Vagina (tissue), 2 donors: ENCODE measurements at places on chromosomes 16 and 17.

- no peak for DNase-seq
These were observed 7.5 kb upstream of the CDH5 start for GRCh38 chr16:66359012-66359411.

- no peak for DNase-seq
These were observed 48.6 kb downstream of the GAS7 start for GRCh38 chr17:10149573-10150399.

- DNase-seq = no peak
These were observed 17.1 kb upstream of the NAGLU start for GRCh38 chr17:42518755-42519545.

- no peak for DNase-seq
These were observed 18.7 kb downstream of the DUS2 start for GRCh38 chr16:68041783-68042182.

DNA sequence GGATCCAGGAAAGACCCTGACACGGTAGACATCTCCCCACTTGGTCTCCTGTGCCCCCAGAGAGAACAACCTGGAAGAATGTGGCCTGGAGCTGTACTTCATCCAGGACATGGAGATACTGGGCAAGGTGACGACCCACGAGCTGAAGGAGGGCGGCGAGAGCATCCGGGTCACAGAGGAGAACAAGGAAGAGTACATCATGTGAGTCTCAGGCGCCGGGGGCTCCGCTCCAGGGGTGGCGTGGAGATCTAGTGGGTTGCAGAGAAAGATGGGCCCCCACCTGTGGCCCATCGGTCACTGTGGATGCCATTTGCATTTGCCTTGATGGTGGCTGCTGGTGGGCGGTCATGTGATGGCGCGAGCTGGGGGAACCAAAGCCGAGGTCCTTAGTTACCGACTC lies 14.9 kb upstream of the CLEC18A start:
- no peak for DNase-seq

DNA sequence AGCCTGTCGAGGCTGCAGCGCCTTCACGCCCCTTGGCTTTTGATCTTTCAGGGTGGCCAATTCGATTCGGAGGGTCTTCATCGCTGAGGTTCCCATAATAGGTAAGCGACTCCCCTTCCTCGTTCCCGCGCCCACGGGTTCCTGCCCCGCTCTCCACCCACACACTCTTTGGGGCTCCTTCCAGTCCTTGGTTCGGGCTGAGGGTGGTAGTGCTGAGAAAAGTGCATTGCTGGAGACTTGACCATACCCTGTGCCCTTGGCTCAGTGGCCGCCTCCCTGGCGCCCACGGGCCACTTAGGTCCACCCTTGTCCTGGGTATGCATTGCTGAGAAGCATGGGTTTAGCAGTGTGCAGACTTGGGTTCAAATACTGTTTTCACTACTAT lies 491 bp downstream of the POLR2C start:
- DNase-seq = no peak

DNA sequence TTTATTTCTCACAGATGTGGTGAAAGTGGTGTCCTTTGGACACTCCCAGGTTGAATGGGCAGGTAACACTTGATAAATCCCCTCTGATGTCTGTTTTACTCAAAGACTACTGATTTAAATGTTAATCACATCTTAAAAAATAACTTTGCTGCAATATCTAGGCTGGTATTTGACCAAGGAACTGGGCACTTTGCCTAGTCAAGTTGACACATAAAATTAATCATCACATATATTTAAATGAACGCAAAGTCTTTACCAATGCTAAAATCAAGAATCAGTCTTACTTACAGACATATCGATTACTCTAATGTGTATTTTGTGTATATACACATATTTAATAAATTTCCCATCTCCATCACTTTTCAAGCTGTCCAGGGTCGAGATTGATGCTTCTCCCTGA lies 7.0 kb downstream of the MT2A start:
- DNase-seq = no peak

- no peak for DNase-seq
These were observed 709 bp downstream of the STAT5A start for GRCh38 chr17:42288803-42289610.

DNA sequence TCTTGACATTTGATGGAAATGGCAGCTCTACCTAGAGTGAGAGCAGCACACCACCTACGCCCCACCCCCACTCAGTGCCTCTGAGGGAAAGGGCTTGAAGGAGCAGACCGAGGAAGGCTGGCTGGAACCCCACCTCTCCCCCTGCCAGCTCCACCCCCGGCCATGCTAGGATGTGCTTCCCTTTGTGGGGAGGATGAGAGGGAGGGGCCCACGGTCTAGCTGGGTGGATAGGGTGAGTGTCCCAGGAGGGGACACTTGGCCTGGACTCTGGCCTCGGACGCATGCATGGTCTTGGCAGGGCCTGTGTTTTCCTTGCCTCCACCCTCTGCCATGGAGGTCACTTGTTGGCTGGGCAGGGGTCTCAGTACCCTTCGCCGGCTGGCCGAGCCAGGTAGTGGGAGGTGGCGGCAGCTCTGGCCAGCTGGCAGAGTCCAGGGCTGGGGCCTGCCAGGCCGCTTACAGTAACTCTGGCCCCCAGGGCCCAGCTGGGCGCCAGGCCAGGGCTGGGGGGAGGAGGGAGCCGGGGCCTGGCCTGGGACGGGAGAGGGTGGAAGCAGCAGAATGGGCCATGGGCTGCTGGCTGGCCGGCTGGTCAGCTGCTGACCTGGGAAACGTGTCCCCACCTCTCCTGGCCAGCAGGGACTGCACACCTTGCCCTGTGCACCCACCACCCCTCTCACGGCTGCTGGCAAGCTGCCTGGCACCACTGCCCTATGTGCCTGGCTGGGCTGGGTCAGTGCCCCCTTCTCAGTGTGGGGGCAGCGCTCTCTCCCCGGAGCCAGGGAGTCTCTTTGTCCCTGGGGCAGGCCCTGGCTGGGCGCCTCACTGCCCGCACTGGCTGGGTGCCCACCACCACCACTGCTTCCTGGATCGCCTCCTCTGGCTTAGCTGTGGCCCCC lies 23.0 kb downstream of the RARA start:
- DNase-seq = no peak

GRCh38 chr16:86392436-86393152 lies 117.7 kb upstream of the FOXF1 start:
- no peak for DNase-seq

GRCh38 chr16:7912132-7912531 lies 579.5 kb downstream of the RBFOX1 start:
- DNase-seq = no peak

DNA sequence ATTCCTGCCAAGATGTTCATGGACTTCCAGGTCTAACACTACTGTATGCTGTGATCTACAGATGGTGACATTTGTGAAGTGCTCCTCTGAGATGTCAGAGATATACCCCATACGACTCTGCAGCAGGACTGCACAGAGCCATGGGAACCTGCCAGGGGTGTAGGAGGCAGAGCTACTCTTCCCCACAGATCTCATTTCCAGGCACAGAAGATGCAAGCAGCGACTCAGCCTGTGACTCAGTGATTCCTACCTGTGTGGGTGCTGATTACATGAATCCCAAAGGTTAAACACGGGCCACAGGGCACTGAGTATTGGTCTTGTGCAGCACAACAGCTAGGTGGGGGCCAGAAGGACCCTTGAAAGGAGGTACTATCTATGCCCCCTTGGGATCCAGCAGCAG lies 137.0 kb upstream of the SOX9 start:
- DNase-seq = no peak

DNA sequence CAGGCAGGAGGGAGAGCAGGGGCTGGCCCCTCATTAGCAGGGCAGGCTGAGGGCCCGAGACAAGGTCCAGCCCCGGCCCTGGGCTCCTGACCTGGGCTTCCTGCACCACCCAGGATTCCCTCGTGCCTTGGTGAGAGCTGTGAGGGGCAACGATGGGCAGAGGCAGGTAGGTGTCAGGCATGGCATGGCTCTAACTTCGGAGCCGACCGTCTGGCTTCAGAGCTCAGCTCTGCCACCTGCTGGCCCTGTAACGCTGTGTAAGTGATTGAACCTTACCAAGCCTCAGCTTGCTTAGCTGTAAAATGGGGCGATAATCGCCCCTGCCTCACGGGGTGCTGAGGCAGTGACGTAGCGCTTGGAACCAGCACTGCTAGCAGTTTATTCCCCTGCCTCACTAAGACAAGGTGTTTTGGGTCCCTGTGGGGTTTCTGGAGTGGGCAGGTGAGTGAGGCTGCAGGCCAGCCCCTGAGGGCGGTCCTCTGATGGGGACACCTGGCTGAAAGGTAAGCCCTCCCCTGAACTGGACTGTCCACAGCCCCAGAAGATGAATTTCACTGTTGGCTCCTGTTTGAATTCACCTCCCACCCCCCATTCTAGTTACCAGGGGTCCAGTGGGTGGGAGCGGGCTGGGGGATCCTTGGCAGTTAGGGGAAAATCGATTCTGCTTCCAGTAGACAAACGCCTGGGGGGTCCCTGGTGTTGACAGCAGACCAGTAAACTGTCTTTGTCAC lies 184.8 kb upstream of the GSE1 start:
- no peak for DNase-seq

DNA sequence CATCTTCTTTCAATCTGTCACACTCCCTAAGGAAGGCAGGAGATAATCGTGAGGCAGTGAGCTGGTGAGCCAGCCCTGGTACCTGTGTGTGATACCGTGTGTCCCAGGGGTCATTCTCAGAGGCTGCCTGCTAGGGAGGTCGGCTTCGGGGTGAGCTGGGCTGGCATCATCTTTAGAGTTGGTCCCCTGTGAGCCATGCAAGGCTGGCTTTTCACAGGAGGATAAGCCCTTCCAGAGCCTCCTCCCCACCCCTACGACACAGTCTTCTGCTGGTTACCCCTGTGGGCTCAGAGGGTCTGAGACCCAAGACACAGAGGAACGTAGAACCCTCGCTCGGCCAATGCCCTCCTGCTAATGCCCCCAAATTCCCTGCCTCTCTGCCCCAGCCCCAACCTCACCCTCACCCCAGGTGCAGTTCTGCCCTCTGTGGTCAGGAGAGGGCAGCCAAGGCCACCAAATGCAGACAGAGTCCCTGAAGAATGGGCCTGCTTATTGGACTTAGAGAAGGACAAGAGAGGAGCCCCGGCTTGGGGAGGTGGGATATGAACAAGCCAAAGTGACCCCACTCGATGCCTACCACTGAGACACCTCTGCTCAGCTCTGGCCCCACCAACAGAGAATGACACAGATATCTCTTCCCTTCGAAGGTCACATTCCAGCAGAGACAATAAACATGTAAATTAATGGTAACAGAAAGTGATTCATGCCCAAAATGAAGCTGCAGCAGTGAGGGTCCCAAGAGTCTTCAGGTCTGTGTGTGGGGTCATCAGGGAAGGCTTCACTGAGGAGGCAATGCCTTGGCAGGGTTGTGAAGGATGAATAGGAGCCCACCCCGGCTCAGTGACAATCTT lies 80.8 kb upstream of the CCL1 start:
- no peak for DNase-seq

- no peak for DNase-seq
These were observed 563 bp downstream of the METRNL start for GRCh38 chr17:83079766-83080578.

GRCh38 chr17:55198690-55199370 lies 65.9 kb upstream of the HLF start:
- no peak for DNase-seq

DNA sequence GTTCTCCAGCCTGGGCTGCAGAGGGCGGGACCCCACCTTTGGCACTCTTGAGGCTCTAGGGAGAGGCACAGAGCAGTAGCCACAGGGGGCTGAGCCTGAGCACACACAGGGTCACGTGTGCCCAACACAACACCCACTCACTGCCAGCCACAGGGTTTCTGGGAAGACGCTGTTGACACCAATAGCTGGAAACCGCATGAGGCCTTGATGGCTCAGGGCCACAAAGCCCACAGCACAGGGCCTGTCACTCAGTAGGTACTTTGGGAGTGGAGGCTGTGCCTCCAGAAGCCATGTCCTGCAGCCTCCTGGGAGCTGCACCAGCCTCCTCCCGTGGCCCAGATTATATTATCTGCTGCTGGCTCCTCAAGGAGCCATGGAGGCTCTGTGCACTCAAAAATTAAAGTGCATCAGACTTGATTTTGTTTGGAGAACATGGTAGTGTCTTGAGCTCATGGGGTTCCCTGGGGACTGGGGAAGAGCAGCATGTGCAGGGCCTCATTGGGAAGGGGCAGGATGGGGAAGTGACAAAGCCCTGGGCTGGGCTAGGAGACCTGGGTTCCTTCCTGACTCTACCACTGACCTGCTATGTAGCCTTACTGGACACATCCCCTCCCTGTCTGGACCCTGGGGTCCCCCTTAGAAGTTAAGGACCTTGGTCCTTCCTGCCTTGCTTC lies 12.5 kb upstream of the SREBF1 start:
- no peak for DNase-seq

GRCh38 chr16:68487203-68487514 lies 38.9 kb upstream of the SMPD3 start:
- no peak for DNase-seq

DNA sequence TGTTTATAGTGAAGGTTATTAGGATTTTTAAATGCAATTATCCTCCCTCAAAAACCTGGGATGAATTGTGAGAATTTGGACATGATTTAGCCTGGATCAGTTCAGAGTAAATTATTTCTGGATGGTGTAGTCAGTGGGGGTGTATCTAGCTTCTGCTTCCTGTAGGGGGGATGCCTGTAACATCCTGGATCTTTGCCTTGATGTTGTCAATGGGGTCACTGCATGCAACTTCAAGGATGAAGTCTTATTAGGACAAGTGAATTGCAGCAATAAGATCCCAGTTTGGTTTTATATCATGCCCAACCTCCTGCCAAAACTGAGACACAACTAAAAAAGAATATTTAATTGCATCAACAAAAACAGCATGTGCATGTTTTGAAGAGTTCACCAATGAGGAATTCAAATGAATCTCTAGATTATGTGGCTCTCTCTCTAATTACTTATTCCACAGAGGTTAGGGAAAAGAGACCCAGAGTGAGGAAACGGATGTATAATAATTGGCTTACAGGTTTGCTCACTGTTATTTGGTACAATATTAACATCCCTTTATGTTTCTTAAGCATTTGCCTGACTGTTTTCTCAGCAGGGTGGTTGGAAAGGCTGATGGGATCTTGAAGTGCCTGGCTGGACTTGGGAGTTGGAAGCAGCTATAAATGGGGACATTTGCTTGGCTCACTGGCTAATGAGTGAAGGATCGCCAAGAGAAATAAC lies 159.8 kb downstream of the HS3ST3B1 start:
- DNase-seq = no peak
